ENCODE measurements at places on chromosomes 3 and 15. TPM values are rescaled to one million over a fixed set of nuclear protein-coding genes. Genes with fewer than 3 reads are reported as not detected.

SLCO2A1 gene
- total RNA-seq = 0.62 TPM

USP3 gene
- 51.4 TPM for total RNA-seq

RYR3 gene
- not detected for total RNA-seq

CHDH gene
- 24.1 TPM for total RNA-seq

PLSCR4 gene
- total RNA-seq = 3.5 TPM

SNTN gene
- total RNA-seq = not detected

Measured in Panc1 (cell line).